ENCODE measurements at places on chromosomes 7 and 10. TPM values are rescaled to one million over a fixed set of nuclear protein-coding genes. Genes with fewer than 3 reads are reported as not detected.
A peak's percentile ranks its signal among the peaks of the same experiment; 100 is the strongest.

The CADPS2 gene
- total RNA-seq: 21.5 TPM

The ANKRD7 gene
- not detected for total RNA-seq

DNA sequence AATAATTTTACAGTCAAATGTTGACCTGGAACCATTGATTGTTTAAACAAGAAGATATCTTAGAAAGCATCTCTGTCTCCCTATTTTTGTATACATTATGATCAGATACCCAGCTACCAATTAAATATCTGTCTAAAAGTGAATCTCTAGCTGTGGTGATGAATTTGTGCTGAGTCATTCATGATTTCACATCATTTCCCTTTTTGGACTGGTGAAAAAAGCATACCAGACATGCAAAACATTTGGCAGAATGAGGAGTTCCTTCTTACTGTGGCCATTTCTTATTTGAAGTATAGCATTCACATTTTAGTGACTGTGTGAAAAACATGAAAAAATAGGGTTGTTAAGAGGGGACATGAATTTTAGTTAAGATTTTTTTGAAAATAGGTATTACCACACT is 98.0 kb upstream of the GATA3 start:
- no peak for DNase-seq

DNA sequence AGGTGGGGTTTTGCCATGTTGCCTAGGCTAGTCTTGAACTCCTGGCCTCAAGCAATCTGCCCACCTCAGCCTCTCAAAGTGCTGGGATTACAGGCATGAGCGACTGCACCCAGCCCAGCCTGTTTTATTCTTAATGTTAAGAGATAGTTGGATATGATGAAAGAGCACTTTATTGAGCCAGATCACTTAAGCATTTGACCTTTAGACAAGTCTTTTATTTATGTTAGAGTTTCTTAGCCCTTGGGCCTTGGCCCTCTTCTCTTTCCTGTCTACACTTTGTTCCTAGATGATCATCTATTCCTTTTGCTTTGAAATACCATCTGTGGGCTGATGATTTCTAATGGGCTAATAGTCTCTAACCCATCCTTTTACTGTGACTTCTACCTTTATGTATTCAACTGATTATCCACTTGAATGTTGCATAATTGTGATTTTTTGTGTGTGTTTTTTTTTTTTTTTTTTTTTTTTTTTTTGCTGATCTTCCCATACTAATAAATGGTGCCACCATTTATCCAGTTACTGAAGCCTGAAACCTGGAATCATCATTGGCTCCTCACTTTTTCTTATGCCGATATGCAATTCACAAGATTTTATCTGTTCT is 34.8 kb downstream of the BTRC start:
- DNase-seq: no peak

DNA sequence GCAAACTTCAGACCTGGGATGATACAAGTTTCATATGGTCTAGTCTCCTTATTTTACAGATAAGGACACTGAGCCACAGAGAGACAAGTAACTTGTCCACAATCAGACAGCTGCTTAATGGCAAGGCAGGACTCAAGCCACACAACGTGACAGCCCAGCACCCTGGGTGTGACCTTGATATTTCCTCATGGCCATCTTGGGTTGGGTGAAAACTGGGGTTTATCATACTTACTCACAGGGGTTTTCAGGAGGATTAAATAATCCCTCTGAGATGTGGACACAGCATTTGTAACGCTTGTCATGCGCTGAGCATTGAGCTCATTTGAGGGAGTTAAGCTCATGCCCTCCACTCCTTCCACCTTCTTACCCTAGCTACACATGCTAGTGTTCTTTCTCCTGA is 58.0 kb downstream of the ABLIM1 start:
- no peak for DNase-seq

GRCh38 chr7:47330026-47330425 is 251.9 kb downstream of the TNS3 start:
- DNase-seq: peak; percentile 34

Measured in Peyer's patch (tissue), 4 donors.